IMR-90 (cell line): ENCODE measurements at places on chromosomes 4 and X. TPM values are rescaled to one million over a fixed set of nuclear protein-coding genes. Genes with fewer than 3 reads are reported as not detected.
A peak's percentile ranks its signal among the peaks of the same experiment; 100 is the strongest.

Gene VSIG1
- not detected in 2 replicates for total RNA-seq

Gene MAGEA11
- total RNA-seq, result not detected in 2 replicates

Gene USP51
- 1.1 and 2.0 TPM in 2 replicates for total RNA-seq

Gene PABPC1L2A
- not detected in 2 replicates for total RNA-seq

Gene CLCN3
- total RNA-seq, result 22.8 and 29.4 TPM in 2 replicates

Gene PDGFC
- total RNA-seq, result 90.7 and 105 TPM in 2 replicates

Gene SHROOM3
- 18.1 and 19.5 TPM in 2 replicates for total RNA-seq

Gene MXRA5
- total RNA-seq, result 1.1 TPM in 2 replicates

Gene UXT
- total RNA-seq, result 128 and 164 TPM in 2 replicates

Gene MID1
- total RNA-seq, result 63.0 and 106 TPM in 2 replicates

Gene IL1RAPL1
- total RNA-seq, result 9.0 and 12.5 TPM in 2 replicates

Gene ARSD
- total RNA-seq, result 6.3 and 7.2 TPM in 2 replicates

Gene LARP7
- total RNA-seq, result 5.9 and 16.7 TPM in 2 replicates

GRCh38 chrX:48896611-48897011 lies 957 bp downstream of the TIMM17B start:
- H3K27ac ChIP-seq, result peak overlapping the region; percentile 81; the same call in 1 of the 2 replicates
- 0 out of 2 replicates have a peak, but pooled peaks cover 2% of the 10 kb centered on the region for H3K4me1 ChIP-seq
- H3K36me3 ChIP-seq, result peaks cover 3% of the 10 kb centered on the region
- peak overlapping the region; percentile 78 for H3K4me3 ChIP-seq
- DNase-seq, result no peak

DNA sequence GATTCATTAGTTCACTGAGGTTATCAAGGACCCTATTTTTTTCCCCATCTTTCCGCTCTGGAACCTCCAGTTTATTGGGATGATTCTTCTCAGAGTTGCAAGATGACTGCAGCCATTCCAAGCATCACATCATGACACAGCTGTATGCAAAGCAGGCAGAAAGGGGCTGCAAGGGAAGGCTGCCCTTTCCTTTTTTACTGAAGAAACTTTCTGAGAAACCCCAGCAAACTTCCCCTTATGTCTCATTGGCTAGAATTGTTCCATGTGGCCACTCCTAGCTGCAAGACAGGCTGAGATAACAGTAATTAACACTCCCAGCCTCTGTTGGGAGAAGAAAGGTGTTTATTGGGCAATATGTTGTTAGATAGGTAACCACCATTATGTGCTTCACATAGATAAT lies 102.6 kb downstream of the SATL1 start:
- no peak overlapping the region for H3K4me3 ChIP-seq
- no peaks in the 10 kb centered on the region for H3K27me3 ChIP-seq
- no peaks in the 10 kb centered on the region for H3K36me3 ChIP-seq
- DNase-seq, result no peak
- H3K27ac ChIP-seq, result no peak overlapping the region

GRCh38 chrX:110322603-110323002 lies 4.7 kb upstream of the AMMECR1 start:
- H3K4me1 ChIP-seq, result no peaks in the 10 kb centered on the region
- no peak overlapping the region for H3K4me3 ChIP-seq
- no peak overlapping the region for H3K27ac ChIP-seq
- H3K36me3 ChIP-seq, result no peaks in the 10 kb centered on the region
- DNase-seq, result peak; percentile 28

GRCh38 chrX:36504625-36505024 lies 503.5 kb upstream of the FAM47C start:
- DNase-seq, result no peak
- no peak overlapping the region for H3K4me3 ChIP-seq
- no peaks in the 10 kb centered on the region for H3K4me1 ChIP-seq
- no peak overlapping the region for H3K27ac ChIP-seq
- no peaks in the 10 kb centered on the region for H3K36me3 ChIP-seq

- peak within 1 kb of the TSS; percentile 99 for H3K4me3 ChIP-seq
- peaks cover 5% of the 10 kb centered on the region for H3K27me3 ChIP-seq
- H3K4me1 ChIP-seq, result 0 out of 2 replicates have a peak, but pooled peaks cover 1% of the 10 kb centered on the region
- H3K27ac ChIP-seq, result peak within 1 kb of the TSS; percentile 61; the same call in 1 of the 2 replicates
- DNase-seq, result peak; percentile 21
Measured at GRCh38 chrX:18354369-18355223, at the start of gene SCML2. Gene SCML2 (minus strand): TSS chrX:18354688. CDS start chrX:18334071, 20,617 bp downstream.

GRCh38 chr4:23680671-23681518 lies 209.0 kb downstream of the PPARGC1A start:
- peak; percentile 8 for DNase-seq
- H3K36me3 ChIP-seq, result no peaks in the 10 kb centered on the region
- no peaks in the 10 kb centered on the region for H3K4me1 ChIP-seq
- H3K27me3 ChIP-seq, result no peaks in the 10 kb centered on the region; the same call in 1 of the 2 replicates
- H3K4me3 ChIP-seq, result no peak overlapping the region

DNA sequence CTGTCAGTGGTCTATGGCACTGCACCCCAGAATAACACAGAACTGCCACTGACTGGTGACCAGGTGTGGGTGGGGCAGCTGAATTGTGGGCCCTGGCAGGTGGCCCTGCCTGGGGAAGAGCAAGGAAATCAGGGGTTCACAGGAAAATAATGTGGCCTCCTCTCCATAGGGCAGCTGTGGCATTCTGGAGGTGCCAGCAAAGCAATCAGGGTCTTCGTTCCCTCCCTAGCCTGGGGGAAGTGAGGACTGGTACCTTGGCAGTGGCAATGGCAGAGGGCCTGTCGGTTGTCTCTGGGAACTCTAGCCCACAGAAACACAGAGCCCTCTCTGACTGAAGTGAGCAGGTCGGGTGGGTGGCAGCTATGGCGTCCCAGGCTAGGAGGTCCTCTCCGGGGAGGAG lies 223.0 kb downstream of the GRIA2 start:
- H3K4me3 ChIP-seq, result no peak overlapping the region
- H3K27ac ChIP-seq, result no peak overlapping the region
- no peaks in the 10 kb centered on the region for H3K36me3 ChIP-seq
- no peaks in the 10 kb centered on the region for H3K27me3 ChIP-seq

GRCh38 chrX:84956304-84956703 lies 47.4 kb upstream of the APOOL start:
- H3K4me3 ChIP-seq, result no peak overlapping the region
- H3K27ac ChIP-seq, result no peak overlapping the region
- no peak for DNase-seq
- no peaks in the 10 kb centered on the region for H3K4me1 ChIP-seq
- no peaks in the 10 kb centered on the region for H3K36me3 ChIP-seq

DNA sequence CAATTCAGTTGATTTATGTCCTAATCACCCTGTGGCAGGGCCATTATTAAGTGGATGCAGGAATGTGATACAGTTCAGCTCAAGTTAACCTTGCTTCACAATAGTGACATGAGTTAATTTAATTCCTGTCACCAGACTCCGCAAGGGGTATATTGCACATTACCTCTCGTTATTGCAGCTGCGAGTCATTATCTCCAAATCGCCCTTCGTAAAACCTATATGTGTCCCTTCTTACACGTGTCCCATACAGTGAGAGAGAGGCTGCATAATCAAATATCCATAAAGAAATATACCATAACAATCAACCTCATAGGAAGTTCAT lies 369.9 kb upstream of the ANXA10 start:
- H3K27ac ChIP-seq, result no peak overlapping the region
- H3K4me1 ChIP-seq, result no peaks in the 10 kb centered on the region
- H3K27me3 ChIP-seq, result no peaks in the 10 kb centered on the region

- no peak overlapping the region for H3K27ac ChIP-seq
- DNase-seq, result peak; percentile 57
- peaks cover 4% of the 10 kb centered on the region for H3K27me3 ChIP-seq
- no peaks in the 10 kb centered on the region for H3K4me1 ChIP-seq
- no peaks in the 10 kb centered on the region for H3K36me3 ChIP-seq
- H3K4me3 ChIP-seq, result no peak overlapping the region
Measured at GRCh38 chrX:50579955-50580354, 109.3 kb upstream of the DGKK start.

DNA sequence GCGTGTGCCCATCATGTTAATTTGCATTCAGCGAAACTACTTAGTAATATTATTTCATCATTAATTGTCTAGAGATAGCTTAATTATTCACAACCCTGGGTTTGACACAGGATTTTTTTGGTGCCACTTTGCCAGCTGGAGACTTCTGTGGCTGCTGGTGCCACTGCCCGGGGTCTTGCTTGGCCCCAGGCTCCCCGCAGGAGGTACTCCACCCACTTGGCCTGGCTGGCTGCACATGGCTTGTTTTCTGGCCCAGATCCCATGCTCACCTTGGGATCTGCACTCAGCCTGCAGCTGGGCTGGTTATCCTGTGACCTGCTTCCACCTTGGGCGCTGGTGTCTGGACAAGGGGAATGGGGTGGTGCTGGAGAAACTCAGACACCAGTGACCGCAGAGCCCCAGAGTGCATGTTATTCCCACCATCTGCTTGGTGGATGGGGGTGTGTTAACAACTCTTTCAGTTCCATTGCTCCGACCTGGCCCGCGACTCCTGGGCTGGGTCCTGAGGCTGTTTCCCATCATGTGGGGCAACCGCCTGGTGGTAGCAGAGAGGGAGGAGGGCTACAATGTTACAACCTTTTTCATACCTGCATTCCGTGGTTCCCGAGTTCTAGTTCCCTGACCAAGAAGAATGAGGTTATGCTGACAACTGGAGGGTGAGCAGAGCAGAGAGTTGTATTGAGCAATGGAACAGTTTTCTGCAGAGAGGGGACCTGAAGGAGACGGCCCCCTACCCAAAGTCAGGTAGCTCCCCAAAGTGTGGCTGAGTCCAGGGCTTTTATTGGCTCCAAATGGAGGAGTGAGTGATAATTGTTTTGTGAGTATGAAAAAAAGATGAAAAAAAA lies 1950.0 kb upstream of the IGFBP7 start:
- H3K27me3 ChIP-seq, result no peaks in the 10 kb centered on the region
- H3K27ac ChIP-seq, result no peak overlapping the region
- DNase-seq, result no peak
- H3K4me1 ChIP-seq, result no peaks in the 10 kb centered on the region
- H3K36me3 ChIP-seq, result no peaks in the 10 kb centered on the region
- H3K4me3 ChIP-seq, result no peak overlapping the region

- H3K36me3 ChIP-seq, result no peaks in the 10 kb centered on the region
- DNase-seq, result no peak
- H3K27me3 ChIP-seq, result no peaks in the 10 kb centered on the region
- H3K4me1 ChIP-seq, result no peaks in the 10 kb centered on the region
- H3K27ac ChIP-seq, result no peak overlapping the region
Measured at GRCh38 chr4:151260526-151260925, 16.4 kb upstream of the PRSS48 start.

DNA sequence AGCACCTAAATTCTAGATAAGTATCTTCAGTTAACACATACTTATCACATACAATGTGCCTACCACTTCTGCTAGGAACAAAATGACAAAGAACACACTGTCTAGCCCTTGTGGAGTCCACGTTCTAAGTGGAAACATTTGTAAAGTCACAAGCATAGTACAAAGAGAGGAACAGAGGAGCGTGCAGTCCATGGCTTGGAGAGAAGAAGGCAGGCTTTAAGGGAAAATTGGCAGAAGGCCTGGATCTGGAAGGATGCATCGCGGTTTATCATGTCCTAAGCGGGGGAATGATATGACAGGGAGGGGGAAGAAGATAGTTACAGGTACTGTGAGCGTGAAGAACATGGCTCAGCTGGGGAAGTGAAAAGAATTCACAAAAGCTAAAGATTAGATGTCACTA lies 218.0 kb downstream of the PRDM5 start:
- no peak for DNase-seq
- H3K27me3 ChIP-seq, result no peaks in the 10 kb centered on the region
- no peaks in the 10 kb centered on the region for H3K4me1 ChIP-seq
- no peak overlapping the region for H3K4me3 ChIP-seq
- no peak overlapping the region for H3K27ac ChIP-seq

DNA sequence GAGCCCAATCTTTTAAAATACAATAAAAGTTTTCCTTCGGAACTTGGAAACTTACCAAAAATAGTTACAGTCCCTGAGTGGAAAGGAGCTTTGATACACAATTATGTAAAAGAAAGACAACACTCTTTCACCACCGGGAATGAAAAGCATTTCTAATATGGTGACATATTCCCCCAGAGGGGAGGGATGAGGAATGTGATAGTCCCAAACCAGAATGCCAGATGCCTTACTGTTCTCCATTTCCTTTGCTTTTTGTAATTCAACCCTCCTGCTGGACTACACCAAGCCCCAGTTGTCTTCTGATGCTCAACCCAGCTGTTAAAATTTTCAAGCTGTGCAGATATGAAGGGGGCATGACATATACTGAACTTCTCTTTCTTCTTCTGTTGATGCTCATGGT lies 4.1 kb downstream of the PRIMPOL start:
- no peak overlapping the region for H3K4me3 ChIP-seq
- peaks cover 3% of the 10 kb centered on the region for H3K4me1 ChIP-seq
- H3K27ac ChIP-seq, result peak overlapping the region; percentile 15; the same call in 1 of the 2 replicates
- DNase-seq, result peak; percentile 70

- H3K36me3 ChIP-seq, result no peaks in the 10 kb centered on the region
- no peaks in the 10 kb centered on the region for H3K4me1 ChIP-seq
- no peak for DNase-seq
- no peaks in the 10 kb centered on the region for H3K27me3 ChIP-seq
- no peak overlapping the region for H3K27ac ChIP-seq
Measured at GRCh38 chr4:1656986-1657385, 27.1 kb downstream of the FAM53A start.

GRCh38 chrX:42123369-42123768 lies 200.0 kb upstream of the CASK start:
- no peak overlapping the region for H3K27ac ChIP-seq
- H3K4me1 ChIP-seq, result no peaks in the 10 kb centered on the region
- H3K27me3 ChIP-seq, result peaks cover 2% of the 10 kb centered on the region
- no peaks in the 10 kb centered on the region for H3K36me3 ChIP-seq
- no peak for DNase-seq
- H3K4me3 ChIP-seq, result no peak overlapping the region

GRCh38 chrX:53239474-53239873 lies 14.5 kb upstream of the KDM5C start:
- DNase-seq, result no peak
- no peaks in the 10 kb centered on the region for H3K4me1 ChIP-seq
- peaks cover 16% of the 10 kb centered on the region; the same call in 1 of the 2 replicates for H3K36me3 ChIP-seq
- H3K27me3 ChIP-seq, result peaks cover 18% of the 10 kb centered on the region; the same call in 1 of the 2 replicates
